ENCODE measurements at places on chromosomes 12 and 14.

GRCh38 chr12:11653215-11653753, 3.8 kb downstream of the ETV6 start:
- DNase-seq = peak; percentile 35

DNA sequence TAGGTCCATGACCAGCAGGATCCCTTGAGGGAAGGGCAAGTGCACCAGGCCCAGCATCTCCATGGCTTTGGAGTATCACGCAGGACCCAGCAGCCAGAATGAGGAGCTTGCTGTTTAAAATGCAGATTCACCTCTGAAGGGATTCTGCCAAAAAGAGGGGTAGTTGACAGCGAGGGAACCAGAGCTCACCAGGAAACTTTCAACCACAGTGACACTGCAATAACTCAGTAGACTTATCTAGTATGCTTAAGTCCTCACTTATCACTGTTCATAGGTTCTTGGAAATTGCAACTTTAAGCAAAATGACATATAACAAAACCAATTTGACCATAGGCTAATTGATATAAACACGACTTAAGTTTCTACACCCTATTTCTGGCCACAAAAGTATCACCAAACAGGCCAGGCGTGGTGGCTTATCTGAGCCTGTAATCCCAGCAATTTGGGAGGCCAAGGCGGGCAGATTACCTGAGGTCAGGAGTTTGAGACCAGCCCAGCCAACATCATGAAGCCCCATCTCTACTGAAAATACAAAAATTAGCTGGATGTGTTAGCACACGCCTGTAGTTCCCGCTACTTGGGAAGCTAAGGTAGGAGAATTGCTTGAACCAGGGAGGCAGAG, 21.4 kb upstream of the CKAP4 start:
- no peak for DNase-seq

DNA sequence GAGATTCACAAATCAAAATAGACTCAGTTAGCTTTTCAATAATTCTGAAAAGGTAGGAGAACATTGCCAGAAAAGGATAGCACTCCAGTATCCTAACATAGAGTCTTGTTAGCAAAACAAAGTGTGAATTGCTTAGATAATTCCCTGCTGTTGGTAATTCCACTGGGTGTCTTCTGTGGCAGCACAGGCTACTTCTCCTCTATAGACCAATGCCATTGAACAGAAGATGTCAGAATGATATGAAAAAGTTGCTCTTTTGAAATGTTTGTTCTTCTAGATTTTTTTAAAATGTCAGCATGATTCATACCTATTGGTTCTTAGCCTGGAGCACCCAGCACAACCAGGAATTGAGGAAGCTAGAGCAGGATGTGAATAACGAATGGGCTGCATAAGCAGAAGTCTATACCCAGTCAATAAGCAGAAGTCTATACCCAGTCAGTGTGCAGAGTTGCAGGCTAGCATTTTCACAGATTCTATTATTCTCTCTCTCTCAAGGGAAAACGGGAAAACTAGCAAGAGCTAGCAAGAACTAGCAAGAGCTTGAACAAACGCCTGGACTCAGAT, 112.8 kb downstream of the SYT1 start:
- no peak for DNase-seq

DNA sequence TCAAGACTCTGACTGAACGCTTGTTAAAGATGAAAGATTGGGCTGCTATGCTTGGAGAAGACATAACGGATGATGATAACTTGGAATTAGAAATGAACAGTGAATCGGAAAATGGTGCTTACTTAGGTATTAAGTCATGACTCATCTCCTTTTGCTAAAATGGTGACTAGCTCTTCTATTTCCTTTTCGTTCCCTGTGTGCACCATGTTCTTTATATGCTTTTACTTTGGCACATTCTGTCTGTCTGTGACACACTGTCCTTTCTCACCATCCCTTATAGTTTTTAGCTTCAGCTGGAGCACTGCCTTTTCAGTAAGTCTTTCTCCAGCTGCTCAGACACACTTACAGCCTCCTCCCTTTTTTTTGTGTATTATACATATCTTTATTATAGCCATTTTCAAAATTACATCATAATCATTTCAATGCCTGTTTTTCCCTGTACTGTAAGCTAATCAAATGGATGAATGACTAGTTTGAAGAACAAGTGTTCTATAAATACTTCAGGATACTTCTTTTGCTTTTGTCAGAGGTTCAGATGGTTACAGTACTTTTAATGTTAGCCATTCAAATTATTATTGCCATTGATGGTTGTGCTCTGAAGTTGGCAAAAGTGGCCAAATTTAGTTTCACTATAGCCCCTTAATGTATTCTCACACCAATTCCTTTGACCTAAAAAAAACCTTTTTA, 68.6 kb downstream of the MIA2 start:
- no peak for DNase-seq

DNA sequence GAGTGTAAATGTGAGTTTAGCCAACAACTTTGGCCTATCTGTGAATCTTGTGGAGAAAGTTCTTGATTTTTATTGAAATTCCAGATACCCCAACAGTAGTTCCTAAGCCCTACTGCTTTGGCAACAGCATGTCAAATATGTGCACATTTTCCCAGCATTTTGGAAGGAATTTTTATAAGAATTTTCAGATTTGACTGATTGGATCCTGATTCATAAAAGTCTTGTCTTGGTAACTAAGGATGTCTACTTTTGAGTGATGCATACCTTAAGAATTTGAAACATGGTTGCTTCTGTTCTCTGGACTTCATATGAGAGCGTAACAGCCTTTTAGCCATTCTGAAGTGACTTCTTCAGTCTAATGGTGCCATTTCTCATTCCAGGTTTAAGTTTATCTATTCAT, 106.7 kb downstream of the ANO4 start:
- DNase-seq = no peak

DNA sequence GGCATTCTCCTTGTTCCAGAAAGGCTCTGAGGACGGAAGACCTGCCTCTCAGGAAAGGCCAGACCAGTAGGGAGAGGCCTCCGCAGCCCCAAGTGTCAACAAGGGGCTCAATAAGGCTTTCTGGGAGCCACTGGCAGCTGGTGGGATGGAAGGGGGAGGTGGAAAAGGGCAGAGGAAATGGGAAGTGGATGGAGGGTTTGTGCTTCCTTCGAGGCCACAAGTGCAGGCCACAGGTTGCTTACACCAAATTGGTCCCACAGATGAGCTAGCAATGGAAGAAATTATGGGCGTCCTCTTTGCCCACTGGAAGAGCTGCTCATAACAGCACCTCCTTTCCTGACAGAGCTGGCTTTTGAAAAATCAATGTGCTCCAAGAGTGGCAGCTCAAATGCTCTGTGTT, 28.2 kb downstream of the P2RX4 start:
- DNase-seq = no peak

DNA sequence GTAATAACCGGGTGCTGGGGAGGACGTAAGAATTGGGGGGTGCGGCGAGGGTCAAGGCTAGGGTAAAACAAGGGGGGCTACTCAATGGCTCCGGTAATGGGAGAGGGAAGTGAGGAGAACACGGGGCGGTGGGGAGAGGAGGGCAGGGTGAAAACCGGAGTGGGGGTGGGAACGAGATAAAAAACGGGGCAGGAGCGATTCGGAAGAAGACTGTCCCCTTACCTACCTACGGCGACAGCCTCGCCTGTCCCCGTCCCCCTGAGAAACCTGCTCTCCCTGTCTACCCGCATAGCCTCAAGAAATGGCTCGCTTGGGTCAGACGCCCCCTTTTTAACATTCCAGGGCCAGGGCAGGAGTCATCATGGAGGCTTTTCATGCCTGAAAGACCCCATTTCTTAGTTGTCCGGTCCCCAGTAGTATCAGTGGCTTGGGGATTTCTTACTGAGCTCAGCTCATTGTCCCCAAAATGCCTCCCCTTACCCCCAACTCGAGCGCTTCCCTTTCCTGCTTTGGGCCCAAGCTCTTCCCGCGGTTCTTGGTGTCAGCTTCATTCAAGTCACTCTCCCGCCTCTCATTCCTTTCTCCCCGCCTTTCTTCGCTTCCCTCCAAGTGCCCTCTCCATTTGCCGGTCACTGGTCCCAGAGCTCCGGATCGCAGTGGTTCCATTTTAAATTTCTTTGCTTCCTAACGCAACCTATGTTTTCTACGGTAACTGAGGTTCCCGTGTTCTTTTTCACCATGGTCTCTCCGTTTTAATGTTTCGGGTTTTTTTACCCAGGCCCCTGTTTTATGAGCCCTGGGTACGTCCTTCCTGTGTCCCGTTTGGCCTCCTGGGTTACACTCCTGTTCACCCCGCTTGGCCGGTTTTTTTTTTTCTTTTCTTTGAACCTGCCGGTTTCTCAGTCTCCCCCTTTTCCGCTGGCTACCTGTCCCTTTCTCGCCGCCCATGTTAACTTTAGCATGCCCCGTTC, 1.2 kb upstream of the WSB2 start:
- DNase-seq = peak; percentile 15

All from CD4-positive, alpha-beta T cell treated with Interleukin-10 for 1 hour (primary cell).